NCI-H774 (cell line): ENCODE measurements at places on chromosomes 2 and 18.

- no peak for DNase-seq
These were observed 318.5 kb downstream of the HRH4 start for GRCh38 chr18:24778810-24779418.

- DNase-seq, result no peak
These were observed 65.0 kb downstream of the RAB31 start for GRCh38 chr18:9772847-9773677.

DNA sequence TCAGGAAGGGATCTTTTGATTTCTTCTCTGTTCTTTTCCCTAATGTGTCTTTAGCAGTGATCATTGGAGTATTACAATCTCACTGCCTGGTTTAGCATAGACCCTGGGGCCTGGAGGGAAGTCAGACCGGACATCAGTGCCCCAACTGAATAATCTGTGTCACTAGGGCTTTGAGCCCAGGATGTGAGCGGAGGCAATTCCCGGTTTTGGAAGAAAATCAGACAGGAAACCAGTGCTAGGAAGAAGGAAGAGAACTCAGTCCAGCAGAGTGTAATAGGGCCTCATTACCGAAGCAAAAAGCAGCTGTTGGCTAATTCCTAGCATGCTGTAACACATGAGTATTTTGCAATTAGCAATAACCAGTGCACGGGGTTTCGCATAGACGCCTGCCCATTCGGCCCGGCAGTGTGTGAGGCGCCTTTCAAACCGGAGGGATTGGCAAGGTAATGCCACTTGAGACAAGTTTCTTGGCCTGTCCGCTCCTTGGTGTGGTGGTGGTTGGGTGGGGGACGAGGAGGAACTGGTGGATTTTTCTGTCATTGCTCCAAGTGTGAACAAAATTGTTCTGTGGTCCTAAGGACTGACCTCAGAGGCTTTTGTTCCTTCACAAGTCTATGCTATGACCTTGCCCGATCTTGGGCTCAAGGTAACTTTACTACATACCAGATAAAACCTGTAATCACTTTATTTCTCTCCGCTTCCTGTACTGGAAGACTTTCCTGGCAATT is 2.8 kb downstream of the FOSL2 start:
- DNase-seq, result no peak

- DNase-seq, result no peak
These were observed 50.9 kb upstream of the SPATS2L start for GRCh38 chr2:200255549-200255948.

GRCh38 chr18:56977309-56977708 is 169.6 kb upstream of the BOD1L2 start:
- DNase-seq, result no peak

DNA sequence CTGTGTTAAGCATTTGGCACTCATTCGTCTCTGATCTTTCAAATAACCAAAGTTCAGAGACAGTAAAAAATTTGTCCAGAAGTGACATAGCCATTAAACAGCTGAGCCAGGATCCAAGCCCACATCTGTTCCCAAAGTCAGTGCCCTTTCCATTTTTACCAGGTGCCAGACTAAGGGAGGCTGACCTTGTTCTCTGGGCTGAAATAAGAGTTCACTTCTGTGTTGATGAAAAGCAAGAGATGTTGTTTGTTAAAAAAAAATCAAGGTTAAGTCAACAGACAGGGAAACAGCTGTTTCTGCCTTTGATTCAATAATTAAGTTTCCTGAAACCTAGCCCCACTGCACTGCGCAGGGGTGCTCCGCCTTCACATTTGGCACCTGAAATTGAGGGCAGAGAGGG is 117.1 kb downstream of the PRKRA start:
- DNase-seq, result no peak

GRCh38 chr18:62480927-62481326 is 41.9 kb upstream of the ZCCHC2 start:
- no peak for DNase-seq

DNA sequence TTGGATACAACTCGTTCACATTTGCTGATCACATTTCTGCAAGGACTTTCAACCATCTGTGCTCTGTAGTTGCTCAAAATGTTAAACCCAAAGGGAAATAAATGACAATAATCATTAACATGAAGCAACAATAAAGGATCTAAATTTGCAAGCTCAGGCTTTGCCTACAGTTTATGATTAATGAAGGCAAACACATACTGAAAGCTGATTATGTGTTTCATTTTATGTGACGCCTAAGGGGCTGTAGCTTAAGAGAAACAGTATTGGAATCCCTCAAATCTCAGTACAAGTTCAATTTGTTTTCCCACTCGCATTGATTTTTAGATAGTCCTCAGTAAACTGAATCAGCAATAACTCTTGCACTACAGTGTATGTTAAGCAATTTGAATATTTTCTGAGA is 160.3 kb upstream of the FSIP2 start:
- DNase-seq, result no peak

- no peak for DNase-seq
These were observed 384.5 kb upstream of the MMADHC start for GRCh38 chr2:149972066-149972465.

GRCh38 chr2:12440731-12441130 is 276.0 kb upstream of the TRIB2 start:
- DNase-seq, result no peak

- DNase-seq, result no peak
These were observed 9.6 kb downstream of the CFAP221 start for GRCh38 chr2:119553687-119554344.

- no peak for DNase-seq
These were observed 62.1 kb downstream of the COBLL1 start for GRCh38 chr2:164779383-164780057.

DNA sequence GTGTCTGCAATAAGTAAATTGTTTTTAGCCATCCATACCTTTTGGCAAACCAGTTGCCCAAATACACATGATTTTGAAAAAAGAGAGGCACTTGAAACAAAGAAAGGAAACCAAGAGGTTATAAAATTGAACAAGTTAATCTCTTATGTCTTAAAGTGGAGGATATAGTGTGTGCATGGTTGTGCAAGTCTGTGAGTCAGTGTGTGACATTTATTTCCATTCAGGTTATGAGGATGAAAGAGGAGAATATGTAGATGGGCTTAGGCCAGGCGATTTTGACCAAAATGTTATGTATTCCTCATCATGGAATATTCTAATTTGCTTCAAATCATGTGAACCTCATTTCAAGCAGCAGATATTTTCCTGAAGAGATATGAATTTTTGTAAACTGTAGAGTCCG is 123.3 kb downstream of the SETBP1 start:
- no peak for DNase-seq

DNA sequence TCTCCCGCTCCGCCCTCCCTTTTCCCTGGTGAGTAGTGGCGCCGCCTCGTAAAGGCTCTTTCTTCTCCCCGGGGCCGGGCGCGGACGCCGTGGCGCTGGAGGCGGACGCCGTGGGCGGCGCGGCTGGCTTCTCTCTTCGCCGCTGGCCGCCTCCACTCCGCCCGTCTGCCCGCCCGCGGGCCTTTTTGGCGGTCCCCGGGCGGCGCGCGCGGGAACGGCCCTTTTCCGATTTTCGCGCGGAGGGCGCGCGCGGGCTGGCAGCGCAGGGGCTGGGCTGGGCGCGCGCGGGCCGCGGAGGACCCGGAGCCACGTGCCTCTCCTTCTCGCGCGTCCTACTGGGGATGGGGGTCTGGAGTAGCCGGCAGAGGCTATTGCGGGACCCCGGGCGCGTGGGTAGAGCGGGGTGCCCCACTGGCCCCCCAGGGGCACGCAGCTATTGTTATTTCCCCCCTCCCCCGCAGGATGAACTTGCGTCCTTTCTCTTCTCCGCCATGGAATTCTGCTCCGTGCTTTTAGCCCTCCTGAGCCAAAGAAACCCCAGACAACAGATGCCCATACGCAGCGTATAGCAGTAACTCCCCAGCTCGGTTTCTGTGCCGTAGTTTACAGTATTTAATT is 472 bp downstream of the SLC20A1 start:
- DNase-seq, result peak; percentile 71

GRCh38 chr18:75159238-75159518 is 49.8 kb downstream of the PTGR3 start:
- DNase-seq, result no peak

GRCh38 chr2:164314148-164314547 is 307.1 kb downstream of the GRB14 start:
- DNase-seq, result peak; percentile 14

- no peak for DNase-seq
These were observed 272.7 kb downstream of the SS18 start for GRCh38 chr18:25817546-25818237.

- no peak for DNase-seq
These were observed 481 bp downstream of the BCL11A start for GRCh38 chr2:60552851-60553494.

DNA sequence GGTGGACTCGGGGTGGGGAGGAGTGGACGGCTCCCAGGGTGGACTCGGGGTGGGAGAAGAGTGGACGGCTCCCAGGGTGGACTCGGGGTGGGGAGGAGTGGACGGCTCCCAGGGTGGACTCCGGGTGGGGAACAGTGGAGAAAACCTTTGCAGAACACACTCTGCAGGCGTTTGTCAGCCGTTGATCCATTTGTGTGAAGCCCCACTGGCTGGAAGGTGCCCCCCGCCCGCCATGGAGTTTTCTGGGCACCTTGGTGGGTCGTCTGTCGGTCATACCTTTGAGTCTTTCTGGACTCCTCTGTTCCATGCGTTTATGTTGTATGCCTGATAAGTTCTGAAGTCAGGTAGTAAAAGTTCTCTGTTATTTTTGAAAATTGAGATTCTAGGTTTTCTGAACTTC is 12.5 kb downstream of the CTDP1 start:
- no peak for DNase-seq

GRCh38 chr2:187393211-187393610 is 54.8 kb downstream of the CALCRL start:
- DNase-seq, result no peak

DNA sequence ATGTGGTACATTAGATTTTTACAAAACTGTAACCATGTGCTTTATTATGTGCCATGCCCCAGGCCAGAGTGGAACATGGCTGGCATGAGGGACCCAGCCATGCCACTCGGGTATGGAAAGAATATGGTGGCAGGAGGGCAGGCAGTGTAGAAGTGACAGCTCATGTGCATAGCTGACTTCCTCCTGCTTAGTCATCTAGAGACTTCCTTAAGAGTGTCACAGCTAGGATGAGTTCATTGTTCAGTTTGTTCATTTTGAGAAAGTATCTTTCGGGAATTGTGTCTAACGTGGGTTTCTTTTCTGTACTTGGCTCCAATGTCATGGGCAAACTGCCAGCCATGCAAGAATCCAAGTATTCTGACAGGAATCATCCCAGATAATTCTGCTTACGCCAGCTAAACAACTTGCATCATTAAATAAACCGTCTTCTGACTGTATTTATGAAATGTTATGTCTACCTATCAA is 94.3 kb upstream of the ITGB6 start:
- DNase-seq, result no peak

DNA sequence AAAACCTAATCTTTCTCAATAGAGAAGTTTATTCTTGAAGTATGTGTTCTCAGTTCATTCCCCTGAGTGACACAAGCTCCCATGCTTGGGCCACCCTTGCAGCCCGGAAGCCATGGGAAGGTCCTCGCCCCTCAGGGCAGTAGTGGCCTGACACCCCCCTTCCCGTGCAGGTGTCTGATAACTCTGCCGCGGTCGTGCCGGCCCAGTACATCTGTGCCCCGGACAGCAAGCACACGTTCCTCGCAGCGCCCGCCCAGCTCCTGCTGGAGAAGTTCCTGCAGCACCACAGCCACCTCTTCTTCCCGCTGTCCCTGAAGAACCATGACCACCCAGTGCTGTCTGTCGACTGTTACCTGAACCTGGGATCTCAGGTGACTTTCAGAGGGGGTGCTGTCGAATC is 32.4 kb downstream of the NTSR2 start:
- DNase-seq, result no peak

DNA sequence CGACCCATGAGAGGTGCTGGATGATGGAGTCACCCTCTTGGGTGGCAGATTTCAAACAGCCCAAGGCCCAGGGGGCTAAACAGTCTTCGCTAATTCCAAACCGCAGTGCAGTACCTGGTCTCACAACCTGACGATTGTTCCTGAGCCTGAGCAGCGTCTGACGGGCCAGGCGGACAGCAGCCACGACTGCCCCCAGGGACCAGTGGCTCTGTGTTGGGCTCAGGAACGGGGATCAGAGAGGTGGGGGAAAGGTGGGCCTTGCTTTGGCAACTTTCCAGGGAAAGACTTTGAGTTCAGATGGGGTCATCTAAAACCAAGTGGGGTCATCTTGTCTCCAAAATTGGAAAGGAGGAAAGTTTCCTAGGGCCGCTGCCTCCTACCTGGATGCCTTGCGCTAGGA is 492 bp downstream of the COLEC11 start:
- no peak for DNase-seq

- no peak for DNase-seq
These were observed 105.3 kb upstream of the UNC80 start for GRCh38 chr2:209666296-209666695.

DNA sequence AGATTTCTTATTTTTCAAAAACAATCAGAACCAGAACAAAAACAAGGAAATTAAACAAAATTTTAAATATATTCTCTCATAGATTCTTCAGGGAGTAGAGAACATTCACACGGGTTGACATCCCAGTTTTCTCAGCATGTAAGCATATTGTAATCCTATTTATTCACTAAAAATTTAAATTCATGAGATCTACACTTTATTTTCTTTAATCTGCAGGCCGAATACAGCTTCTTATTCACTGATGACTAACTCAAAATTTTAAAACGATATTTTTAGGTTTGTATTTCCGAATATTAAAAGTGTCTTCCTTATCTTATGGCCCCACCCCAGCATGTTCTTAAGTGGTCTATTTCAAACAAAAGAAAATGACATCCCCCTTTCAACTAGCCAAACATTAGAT is 262.4 kb downstream of the MEIS1 start:
- DNase-seq, result no peak

- peak; percentile 18 for DNase-seq
These were observed 3.5 kb downstream of the NDUFA10 start for GRCh38 chr2:240021488-240022104.
